ENCODE measurements at places on chromosomes 1 and 21. TPM values are rescaled to one million over a fixed set of nuclear protein-coding genes. Genes with fewer than 3 reads are reported as not detected.
A peak's percentile ranks its signal among the peaks of the same experiment; 100 is the strongest.

Gene FNDC10
- total RNA-seq, result 0.89 TPM

Gene C1orf185
- not detected for total RNA-seq

Gene NR1I3
- not detected for total RNA-seq

Gene JAM2
- 8.4 TPM for total RNA-seq

Gene TENT5C
- total RNA-seq, result 19.9 TPM

Gene PRR9
- not detected for total RNA-seq

- no peak overlapping the region for H3K27ac ChIP-seq
- H3K4me3 ChIP-seq, result no peak overlapping the region
- H3K4me1 ChIP-seq, result no peaks in the 10 kb centered on the region
- H3K36me3 ChIP-seq, result no peaks in the 10 kb centered on the region
- no peak for DNase-seq
Measured at GRCh38 chr21:28540514-28540913, 452.2 kb downstream of the LTN1 start.

DNA sequence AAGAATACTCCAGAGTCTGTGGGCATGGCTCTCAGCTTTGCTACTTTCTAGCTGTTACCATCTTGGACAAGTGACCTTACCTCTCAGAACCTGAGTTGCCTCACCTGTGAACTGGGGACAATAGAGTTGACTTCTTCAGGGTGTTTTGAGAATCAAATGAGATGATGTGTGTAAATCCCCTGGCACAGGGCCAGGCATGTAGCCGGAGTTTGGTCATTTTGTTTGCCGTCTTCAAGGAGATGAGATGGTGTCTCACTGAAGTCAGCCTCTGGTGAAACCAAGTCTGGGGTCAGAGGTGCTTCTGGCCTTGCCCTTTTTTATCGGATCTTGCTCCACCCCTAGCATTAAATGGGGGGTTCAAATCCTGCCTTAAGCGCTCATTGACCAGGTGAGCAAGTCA lies 149.2 kb upstream of the TMEM51 start:
- no peak overlapping the region for H3K4me3 ChIP-seq
- H3K36me3 ChIP-seq, result no peaks in the 10 kb centered on the region
- no peaks in the 10 kb centered on the region for H3K27me3 ChIP-seq

DNA sequence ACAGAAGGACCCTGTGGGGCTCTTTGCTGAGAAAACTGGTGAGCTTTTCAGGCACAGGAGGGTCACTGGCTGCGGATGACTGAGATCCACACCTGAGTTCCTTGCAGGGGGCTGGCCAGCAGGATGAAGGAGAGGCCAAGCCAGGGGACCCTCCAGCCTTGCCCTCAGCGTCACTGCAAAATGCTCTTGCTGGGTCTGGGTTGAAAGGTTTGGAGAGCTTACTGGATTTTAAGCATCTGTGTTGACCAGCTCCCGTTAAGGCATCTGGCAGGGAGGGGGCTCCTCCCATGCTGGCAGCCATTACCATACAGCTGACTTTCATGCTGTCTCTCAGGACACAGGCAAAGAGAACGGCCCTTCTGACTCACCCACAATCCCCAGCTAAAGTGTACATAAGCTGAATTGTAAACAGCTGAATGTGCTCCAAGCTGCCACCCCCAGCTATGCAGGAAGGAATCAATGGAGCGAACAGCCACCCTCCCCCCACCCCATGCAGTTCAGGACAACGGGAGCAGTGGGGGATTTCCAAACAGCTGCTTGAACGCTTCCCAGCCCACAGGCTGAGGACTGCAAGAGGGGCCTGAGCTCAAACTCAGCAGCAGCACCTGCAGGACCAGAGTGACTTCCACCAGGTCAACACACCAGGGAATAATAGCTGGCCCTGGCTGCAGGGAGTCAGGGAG lies 21.3 kb upstream of the A3GALT2 start:
- H3K36me3 ChIP-seq, result peaks cover 10% of the 10 kb centered on the region
- peaks cover 98% of the 10 kb centered on the region for H3K4me1 ChIP-seq

DNA sequence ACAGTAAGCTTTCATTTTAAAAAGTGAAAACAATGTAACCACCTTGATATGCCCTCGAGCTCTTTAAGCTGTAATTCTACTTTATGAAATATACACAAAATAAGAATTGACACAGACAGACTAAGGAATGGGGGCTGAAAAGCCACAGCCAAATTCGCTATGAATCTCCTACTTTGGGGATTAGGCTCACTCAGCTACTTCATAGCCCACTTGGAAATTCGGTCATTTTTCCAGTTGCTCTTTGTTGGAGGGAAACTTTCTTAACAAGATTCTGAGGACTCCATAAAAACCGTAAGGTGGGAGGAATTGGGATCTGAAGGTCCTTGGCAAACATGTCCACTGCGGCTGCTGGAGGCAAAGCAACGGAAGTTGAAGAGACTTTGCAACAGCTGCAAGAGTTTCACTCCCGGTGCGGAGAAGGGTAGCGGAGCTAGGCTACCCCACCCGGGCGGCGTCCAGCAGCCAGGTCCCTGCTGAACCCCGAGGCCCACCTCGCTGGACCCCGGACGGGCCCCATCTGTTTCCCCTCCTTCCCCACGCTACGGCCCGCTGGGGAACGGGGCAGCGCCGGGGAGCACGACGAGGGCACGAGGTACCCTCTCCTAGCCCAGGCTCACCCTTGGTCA lies 634 bp downstream of the MYCBP start:
- H3K4me3 ChIP-seq, result peak overlapping the region; percentile 78
- no peaks in the 10 kb centered on the region for H3K36me3 ChIP-seq
- DNase-seq, result no peak
- peaks cover 9% of the 10 kb centered on the region for H3K4me1 ChIP-seq
- no peaks in the 10 kb centered on the region for H3K27me3 ChIP-seq

DNA sequence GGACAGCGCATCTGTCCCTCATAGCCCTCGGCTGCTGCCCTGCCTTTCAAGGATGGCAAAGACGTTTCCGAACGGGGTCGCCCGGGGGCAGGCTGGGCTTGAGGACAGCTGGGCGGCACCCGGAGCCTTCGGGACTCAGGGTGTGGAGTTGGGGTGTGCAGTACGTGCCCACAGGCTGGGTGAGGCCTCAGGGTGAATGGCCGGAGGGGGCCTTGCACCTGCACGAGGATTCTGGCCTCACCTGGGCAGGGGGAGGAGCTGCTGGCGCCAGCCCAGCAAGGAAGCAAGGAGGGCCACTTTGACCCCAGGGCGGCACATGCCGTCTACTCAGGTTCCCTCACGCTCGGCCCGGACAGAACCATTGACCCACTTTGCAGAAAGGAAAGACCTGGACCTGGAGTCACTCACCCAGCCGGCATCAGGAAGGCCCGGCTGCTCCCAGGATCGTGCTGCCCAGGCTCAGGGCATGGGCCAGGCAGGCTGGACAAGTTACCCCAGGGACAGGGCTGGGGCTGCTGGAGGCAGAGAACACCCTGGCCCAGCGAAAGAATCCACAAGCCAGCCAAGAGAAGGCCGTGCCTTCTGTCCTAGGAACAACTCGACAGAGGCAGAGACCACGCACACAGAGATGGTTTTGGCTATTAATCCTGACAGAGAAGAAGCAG lies 65.1 kb upstream of the TTC34 start:
- no peak overlapping the region for H3K27ac ChIP-seq
- no peaks in the 10 kb centered on the region for H3K36me3 ChIP-seq
- no peaks in the 10 kb centered on the region for H3K27me3 ChIP-seq
- no peak overlapping the region for H3K4me3 ChIP-seq

DNA sequence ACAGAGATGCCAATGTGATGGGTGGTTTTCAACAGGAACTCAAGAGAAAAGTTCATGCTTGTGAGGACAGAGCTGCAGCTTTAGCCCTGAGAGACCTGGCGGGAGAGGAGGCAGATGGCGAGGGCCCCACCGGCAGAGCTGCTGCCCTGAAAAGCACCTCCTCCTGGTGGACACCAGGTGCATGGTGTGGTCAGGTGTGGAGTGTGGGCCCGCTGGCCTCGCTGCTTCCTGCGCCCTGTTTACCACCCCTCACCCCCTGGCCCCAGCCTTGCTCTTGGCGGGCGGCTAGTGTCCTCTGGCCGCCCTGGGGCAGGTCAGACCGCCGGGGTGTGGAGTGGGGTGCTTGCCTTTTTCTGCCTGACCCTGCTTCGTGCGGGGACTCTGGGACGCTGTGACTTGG lies 42.8 kb downstream of the PRKCZ start:
- H3K27ac ChIP-seq, result no peak overlapping the region
- no peaks in the 10 kb centered on the region for H3K36me3 ChIP-seq
- DNase-seq, result no peak
- no peak overlapping the region for H3K4me3 ChIP-seq

- H3K4me3 ChIP-seq, result no peak overlapping the region
- H3K4me1 ChIP-seq, result no peaks in the 10 kb centered on the region
- no peak for DNase-seq
- peaks cover 2% of the 10 kb centered on the region for H3K27me3 ChIP-seq
- H3K27ac ChIP-seq, result no peak overlapping the region
Measured at GRCh38 chr1:156833603-156834002, 17.0 kb upstream of the SH2D2A start.

DNA sequence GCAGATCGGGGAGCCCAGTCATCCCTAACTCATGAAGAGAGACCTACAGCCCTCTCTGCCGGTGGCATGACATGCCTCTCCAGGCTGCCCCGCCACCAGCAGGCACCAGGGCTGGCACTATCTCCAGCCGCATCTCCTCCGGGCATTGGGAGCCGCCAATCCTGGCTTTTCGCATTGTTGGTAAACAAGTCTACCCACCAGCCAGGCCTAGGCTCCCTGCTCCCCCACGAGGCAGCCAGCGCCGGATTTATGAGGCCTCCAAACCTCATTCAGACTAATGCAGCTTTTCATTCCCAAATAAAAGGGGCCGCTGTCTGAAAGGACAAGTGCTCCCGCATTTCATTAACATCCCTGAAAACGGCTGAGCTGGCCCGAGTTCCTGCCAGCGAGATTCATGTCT lies 3.4 kb upstream of the GRIK3 start:
- H3K4me3 ChIP-seq, result no peak overlapping the region
- DNase-seq, result no peak
- H3K36me3 ChIP-seq, result no peaks in the 10 kb centered on the region
- H3K27ac ChIP-seq, result no peak overlapping the region

- H3K27ac ChIP-seq, result no peak overlapping the region
- H3K4me1 ChIP-seq, result no peaks in the 10 kb centered on the region
- DNase-seq, result no peak
- no peaks in the 10 kb centered on the region for H3K36me3 ChIP-seq
Measured at GRCh38 chr21:43348801-43349261, 78.1 kb downstream of the SIK1 start.

DNA sequence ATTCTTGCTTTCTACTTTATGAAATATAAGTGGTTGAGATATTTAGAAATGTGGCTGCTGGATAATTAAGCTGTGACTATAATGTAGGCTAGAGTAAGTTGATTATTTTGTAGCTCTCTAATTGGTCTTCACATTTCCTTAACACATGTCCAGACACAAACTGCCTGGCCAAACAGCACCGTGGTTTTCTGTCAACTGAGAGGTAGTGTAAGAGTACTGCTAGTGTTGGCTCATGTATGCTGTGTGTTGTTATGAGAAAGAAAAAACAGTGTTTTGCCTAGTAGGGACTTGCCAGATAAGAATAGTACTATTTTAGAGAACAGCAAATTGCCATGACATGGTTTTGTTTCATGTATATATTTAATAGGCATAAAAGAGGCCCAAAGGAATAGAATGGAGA lies 37.1 kb downstream of the TMED5 start:
- H3K4me3 ChIP-seq, result no peak overlapping the region
- H3K27ac ChIP-seq, result no peak overlapping the region
- peaks cover 8% of the 10 kb centered on the region for H3K4me1 ChIP-seq
- no peaks in the 10 kb centered on the region for H3K36me3 ChIP-seq

DNA sequence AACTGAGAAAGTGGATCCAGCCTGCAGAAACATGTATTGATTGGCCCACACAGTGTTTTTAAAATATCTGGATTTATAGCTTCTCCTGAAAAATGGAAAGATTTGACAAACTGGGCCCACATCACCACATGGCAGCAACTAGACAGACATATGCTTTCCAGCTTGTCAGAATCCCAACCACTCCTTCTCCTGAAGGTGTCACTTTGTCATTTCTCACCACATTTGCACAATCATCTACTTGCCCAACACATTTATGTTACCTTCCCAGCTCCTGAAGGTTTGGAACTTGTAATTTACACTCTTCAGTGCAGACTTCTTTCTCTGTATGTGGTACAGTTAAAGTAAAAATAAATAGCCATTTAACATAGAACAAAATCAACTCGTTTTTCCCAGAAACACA lies 126.1 kb upstream of the KIAA1614 start:
- H3K4me3 ChIP-seq, result no peak overlapping the region
- H3K27ac ChIP-seq, result no peak overlapping the region
- no peaks in the 10 kb centered on the region for H3K27me3 ChIP-seq

DNA sequence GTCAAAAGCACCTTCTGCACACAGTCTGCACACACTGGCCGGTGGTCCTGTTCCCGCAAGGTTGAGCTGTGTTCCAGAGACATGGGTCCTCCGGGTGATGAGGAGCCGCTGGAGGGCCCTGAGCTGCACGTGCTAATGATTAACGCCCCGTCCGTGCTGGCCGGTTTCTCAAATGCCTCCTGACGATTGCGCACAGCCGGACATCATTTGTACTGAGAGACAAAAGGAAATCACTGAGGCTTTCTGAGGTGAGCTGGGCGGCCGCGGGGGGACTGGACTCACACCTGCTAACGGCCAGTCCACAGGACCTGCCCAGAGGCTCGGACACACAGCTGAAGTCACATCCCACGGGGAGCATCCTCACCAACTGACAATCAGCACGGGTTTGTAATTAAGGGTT lies 29.2 kb downstream of the POFUT2 start:
- peak; percentile 31 for DNase-seq
- H3K4me1 ChIP-seq, result no peaks in the 10 kb centered on the region
- no peak overlapping the region for H3K4me3 ChIP-seq

- DNase-seq, result peak; percentile 35
- no peaks in the 10 kb centered on the region for H3K36me3 ChIP-seq
- H3K4me1 ChIP-seq, result peaks cover 26% of the 10 kb centered on the region
- H3K4me3 ChIP-seq, result no peak overlapping the region
Measured at GRCh38 chr1:22131875-22132486, 10.9 kb downstream of the WNT4 start.

DNA sequence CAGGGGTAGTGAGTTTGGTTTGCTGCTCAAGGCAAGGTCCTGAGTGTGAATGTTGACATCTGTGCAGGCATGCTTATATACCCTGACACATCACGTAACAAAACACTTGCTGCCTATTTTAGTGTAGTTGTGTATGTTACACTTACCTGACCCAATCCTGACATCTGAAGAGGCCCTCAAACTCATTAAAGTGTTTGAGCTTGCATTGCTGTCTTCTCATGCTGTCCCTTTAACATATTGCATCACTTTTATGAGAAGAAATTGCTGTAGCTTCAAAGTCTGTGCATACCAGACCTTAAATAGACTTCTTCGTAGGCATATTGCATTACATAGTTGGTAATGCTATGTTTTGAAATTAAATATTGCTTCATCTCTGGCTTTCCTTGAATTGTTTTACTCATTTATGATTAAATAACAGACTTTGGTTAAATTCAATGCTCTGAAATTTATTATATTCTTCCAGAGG lies at the start of gene KRTAP19-3:
TSS of gene KRTAP19-3 (minus strand) at position 51 of the 466 bp plus-strand sequence. CDS start 56 bp downstream, outside the sequence.
- DNase-seq, result no peak
- no peaks in the 10 kb centered on the region for H3K27me3 ChIP-seq
- no peaks in the 10 kb centered on the region for H3K4me1 ChIP-seq
